A549 treated with Hydrocortisone at 1 μM for 4 hours (cell line): ENCODE measurements at places on chromosomes 3 and 15. TPM values are rescaled to one million over a fixed set of nuclear protein-coding genes. Genes with fewer than 3 reads are reported as not detected.

Gene SAMD7
- total RNA-seq = not detected in 5 replicates

Gene IGDCC3
- total RNA-seq = 0.07 to 0.18 TPM (median 0.09 TPM) in 5 replicates

Gene TGM4
- 0.12 to 0.30 TPM (median 0.16 TPM) in 5 replicates for total RNA-seq

Gene ISY1
- total RNA-seq = 21.0 to 22.9 TPM (median 21.7 TPM) in 5 replicates

Gene SEMA3G
- total RNA-seq = 0.03 to 0.16 TPM (median 0.06 TPM) in 5 replicates

Gene GRM2
- total RNA-seq = 0.09 to 0.18 TPM (median 0.14 TPM) in 4 of 5 replicates, not detected in the other

Gene CSNK1G1
- total RNA-seq = 13.6 to 19.5 TPM (median 17.2 TPM) in 5 replicates

Gene SPATA12
- 0.30 to 0.38 TPM (median 0.37 TPM) in 5 replicates for total RNA-seq

Gene DNAH1
- total RNA-seq = 0.78 to 1.2 TPM (median 0.97 TPM) in 5 replicates
